ENCODE measurements at places on chromosomes 6 and 20.

GRCh38 chr6:7821426-7821825 lies 89.2 kb downstream of the TXNDC5 start:
- no peak for DNase-seq

DNA sequence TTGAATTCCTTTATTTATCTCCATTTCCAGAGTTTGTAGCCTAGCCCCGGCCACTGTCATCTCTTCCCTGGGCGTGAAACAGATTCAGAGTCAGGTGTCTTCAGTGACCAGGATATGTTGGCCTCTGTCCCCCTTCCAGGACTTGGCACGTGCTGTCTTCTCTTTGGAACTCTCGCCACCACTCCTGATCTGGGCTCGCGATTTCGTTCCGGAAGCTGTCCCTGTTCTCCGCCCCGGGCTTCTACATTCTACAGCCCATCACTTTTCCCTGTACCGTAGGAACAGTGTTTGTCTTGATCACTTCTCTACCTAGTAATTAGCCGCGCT lies 739 bp downstream of the GSS start:
- no peak for DNase-seq

DNA sequence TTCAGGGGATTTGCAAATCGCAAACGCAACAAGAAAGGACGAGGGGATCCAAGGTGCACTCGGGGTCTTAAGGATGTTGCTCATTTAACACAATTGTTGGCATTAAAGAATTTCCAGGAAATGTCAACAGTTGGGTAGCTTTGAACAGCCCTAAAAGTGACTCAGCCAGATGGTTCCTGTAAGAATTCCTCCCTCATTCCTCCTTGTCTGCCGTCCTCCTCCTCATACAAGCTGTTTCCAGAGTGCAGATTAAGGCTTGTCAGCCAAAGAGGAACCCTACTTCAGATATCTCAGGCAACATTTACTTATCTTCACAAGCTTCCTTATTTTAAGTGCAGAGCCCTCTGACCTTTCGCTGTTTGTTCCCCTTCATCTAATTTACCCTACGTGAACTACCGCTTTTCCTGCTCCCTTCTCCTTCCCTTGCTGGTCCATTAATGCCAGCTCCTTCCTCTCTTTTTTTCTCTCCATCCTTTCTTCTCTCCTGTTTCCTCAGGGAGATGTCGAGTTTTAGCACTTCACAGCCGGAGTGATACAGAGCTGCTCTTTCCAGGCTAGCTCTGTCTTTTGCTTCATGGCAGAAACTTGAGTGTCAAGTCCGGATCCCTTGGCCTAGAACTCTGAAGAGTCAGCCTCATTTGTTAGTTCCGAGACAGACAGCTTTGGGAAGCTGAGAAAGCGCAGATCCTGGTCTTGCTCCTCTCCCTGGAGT lies 26.1 kb upstream of the TBC1D7 start:
- DNase-seq = no peak

GRCh38 chr6:153624528-153624927 lies 414.5 kb upstream of the OPRM1 start:
- DNase-seq = no peak

GRCh38 chr20:23111307-23111943 lies 25.3 kb upstream of the CD93 start:
- DNase-seq = no peak

DNA sequence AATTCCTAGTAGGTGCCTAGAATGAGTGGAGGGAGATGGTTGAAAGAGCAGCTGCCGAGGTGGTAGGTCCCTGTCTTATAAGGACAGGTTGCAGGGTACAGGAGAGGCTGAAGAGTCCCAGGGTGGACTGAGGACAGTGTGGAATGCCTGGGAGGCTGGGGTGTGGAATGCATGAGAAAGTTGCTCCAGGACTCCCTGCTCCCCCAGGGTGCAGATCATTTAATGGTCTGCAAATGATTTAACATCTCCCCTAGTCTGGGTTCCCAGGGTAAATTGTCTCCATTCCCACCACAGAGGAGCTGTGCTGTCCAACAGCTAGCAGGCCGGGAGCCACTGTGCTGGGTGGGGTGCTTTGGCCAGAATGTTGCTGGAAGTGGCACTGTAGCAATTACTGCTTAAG lies 76.0 kb downstream of the CD83 start:
- no peak for DNase-seq

GRCh38 chr20:1802385-1803060 lies 92.7 kb upstream of the SIRPA start:
- no peak for DNase-seq

DNA sequence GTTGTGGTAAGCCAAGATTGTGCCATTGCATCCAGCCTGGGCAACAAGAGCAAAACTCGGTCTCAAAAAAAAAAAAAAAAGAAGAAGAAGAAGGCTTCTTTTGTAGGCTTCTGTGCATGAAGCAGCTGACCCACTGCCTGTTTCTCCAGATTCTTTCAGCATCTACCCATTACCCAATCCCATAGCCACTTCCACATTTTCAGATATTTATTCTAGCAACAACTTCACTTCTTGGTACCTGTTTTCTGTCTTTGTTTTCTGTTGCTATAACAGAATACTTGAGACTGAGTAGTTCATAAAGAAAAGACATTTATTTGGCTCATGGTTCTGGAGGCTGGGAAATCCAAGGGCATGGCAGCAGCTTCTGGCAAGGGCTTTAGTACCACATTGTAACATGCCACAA lies 95.3 kb upstream of the SGK1 start:
- no peak for DNase-seq
